ENCODE measurements at places on chromosomes 6 and 20. TPM values are rescaled to one million over a fixed set of nuclear protein-coding genes. Genes with fewer than 3 reads are reported as not detected.

Gene ATXN1
- 75.9 TPM for total RNA-seq

Gene MAS1
- total RNA-seq, result not detected

DNA sequence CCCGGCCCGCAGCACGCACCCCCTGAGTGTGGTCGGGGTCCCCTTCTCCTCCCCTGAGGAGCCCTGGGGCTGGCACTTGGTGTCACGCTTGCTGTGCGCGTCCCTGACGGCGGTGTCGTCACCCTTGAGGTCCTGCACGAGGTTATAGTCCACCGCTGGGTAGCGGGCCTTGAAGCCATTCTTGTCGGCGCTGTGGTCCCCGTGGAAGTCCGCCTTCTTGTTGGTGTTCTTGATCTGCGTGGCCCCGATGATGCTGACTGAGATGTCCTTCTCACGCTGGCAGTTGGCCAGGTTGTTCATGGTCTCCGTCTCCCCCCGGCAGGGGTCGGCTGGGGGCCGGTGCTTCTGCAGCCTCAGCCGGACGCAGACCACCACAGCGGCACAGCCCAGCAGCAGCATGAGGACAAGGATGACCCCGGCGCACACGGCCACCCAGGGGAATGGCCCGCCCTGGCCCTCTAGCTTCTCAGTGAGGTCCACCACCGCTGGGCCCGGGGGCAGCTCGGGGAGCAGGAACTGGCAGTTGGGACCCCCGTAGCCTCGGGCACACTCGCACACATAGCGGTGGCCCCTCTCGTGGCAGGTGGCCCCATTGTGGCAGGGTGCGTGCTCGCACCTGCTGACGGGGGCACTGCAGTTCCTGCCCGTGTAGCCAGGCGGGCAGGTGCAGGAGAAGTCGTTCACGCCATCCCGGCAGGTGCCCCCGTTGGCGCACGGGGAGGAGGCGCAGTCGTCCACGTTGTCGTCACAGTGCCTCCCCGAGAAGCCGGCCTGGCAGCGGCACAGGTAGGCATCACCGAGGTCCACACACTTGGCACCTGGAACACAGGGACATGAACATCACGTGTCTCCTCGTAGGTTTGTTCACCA lies 7.4 kb downstream of the DLL1 start:
- peaks cover 32% of the 10 kb centered on the region for H3K27me3 ChIP-seq
- H3K4me1 ChIP-seq, result peaks cover 48% of the 10 kb centered on the region
- H3K36me3 ChIP-seq, result peaks cover 35% of the 10 kb centered on the region
- no peak overlapping the region for H3K27ac ChIP-seq

DNA sequence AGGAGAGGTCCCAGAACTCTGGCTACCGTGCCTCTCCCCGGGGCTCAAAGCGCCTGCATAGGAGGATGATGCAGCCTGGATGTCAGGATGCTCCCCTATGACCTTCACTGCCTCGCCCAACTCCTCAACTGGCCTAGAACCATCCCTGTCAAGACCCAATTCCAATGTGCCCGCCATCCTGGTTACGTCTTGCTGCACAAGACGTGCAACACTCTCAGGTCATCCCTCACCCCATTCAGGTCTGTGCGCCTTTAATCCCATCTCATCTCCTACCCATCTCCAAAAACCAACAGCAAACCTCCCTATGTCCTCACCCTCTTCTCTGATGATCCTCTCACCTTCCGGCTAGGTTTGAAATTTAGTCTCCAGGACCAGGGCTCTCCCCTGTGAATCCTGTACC lies 3.5 kb downstream of the SFT2D1 start:
- no peaks in the 10 kb centered on the region for H3K27me3 ChIP-seq
- peaks cover 49% of the 10 kb centered on the region for H3K36me3 ChIP-seq
- H3K4me3 ChIP-seq, result no peak overlapping the region
- no peak for DNase-seq
- no peak overlapping the region for H3K27ac ChIP-seq

GRCh38 chr6:82833481-82833880 lies 232.2 kb downstream of the UBE3D start:
- H3K36me3 ChIP-seq, result no peaks in the 10 kb centered on the region
- no peak overlapping the region for H3K4me3 ChIP-seq
- H3K27me3 ChIP-seq, result no peaks in the 10 kb centered on the region
- no peak overlapping the region for H3K27ac ChIP-seq
- H3K4me1 ChIP-seq, result no peaks in the 10 kb centered on the region
- no peak for DNase-seq
